Uterine smooth muscle cell (primary cell): ENCODE measurements at places on chromosomes 16 and 17. TPM values are rescaled to one million over a fixed set of nuclear protein-coding genes. Genes with fewer than 3 reads are reported as not detected.

CHST4 gene
- total RNA-seq: not detected in 2 replicates

PLLP gene
- total RNA-seq: 0.12 TPM in 1 of 2 replicates, not detected in the other

ABCC11 gene
- 0.11 and 0.50 TPM in 2 replicates for total RNA-seq

CACNG5 gene
- total RNA-seq: not detected in 2 replicates

SMIM22 gene
- not detected in 2 replicates for total RNA-seq

IL4R gene
- total RNA-seq: 15.2 and 15.5 TPM in 2 replicates
